Kidney tubule cell (primary cell): ENCODE measurements at places on chromosomes 6 and 20.

DNA sequence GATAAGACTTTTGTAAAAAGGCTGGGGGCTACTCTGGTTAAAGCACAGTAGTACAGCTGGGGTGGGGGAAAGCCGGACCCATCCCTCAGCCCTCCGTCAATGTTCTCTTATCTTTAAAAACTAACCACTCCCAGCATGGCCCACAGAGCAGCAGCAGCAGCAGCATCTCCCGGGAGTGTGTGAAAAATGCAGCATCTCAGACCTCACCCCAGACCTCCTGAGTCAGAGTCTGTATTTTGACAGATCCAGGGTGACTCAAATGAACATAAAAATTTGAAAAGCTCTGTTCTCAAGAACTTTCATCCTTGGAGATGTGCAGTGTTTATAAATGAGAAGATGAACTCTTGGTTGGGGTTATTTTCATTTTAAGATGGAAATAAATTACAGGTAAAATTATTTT is 277.7 kb upstream of the ECI2 start:
- no peak for DNase-seq

- DNase-seq = no peak
Observed at GRCh38 chr6:163240556-163240955, 174.0 kb upstream of the QKI start.

GRCh38 chr6:159106627-159107241 is 61.9 kb upstream of the TAGAP start:
- DNase-seq = peak; percentile 52

DNA sequence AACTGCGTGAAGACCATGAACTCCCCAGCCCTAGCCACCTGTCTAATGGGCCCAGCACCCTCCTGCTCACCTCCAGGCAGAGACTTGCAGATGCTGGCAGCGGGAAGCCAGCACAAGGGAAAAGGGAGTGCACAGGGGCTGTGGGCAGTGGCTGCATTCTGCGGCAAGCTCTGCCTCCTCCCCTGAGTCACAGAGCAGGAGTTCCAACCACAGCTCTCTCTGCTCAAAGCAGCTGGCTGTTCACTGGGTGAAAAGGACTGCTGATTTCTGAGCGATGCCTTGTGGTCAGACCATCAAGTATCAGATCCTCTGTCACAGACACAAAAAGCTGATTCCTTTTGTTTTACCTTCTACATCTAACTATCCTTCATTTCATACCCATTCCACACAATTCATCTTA is 10.5 kb downstream of the NKX2-2 start:
- peak; percentile 70 for DNase-seq

DNA sequence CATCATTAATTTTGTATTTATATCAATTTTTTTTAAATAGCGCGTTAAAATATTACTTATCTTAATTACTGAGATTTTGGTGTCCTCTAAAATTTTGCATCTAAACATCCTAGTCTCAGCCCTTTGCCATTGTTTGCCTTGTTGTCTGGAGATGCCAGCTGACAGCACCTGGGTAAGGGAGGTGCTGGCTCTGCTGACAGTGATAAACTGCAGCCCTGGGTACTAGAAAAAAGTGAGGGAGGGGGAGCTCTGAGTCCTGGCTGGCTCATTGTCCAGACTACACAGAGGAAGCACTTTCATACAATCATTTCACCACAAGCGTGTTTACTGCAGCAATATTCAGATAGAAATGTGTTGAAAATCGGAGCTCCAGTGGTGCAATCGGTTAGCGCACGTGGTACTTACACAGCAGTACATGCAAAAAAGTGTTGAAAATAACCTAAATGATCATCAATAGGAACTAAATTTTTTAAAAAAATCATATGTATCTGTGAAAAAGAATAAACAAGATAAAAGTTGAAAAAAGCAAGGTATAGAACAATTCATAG is 18.5 kb upstream of the UBR2 start:
- DNase-seq = no peak

GRCh38 chr20:57696401-57696961 is 13.3 kb downstream of the PMEPA1 start:
- DNase-seq = no peak

DNA sequence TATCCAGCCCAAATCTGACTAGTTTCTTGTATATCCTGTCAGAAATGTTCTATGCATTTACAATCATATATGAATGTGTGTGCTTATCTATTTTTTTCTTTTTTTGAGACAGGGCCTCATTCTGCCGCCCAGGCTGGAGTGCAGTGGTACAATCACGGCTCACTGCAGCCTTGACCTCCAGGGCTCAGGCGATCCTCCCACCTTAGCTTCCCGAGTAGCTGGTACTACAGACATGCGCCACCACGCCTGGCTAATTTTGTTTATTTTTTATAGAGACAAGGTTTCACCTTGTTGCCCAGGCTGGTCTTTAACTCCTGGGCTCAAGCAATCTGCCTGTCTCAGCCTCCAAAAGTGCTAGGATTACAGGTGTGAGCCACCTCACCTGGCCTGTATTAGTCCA is 3.0 kb upstream of the RAB44 start:
- no peak for DNase-seq

DNA sequence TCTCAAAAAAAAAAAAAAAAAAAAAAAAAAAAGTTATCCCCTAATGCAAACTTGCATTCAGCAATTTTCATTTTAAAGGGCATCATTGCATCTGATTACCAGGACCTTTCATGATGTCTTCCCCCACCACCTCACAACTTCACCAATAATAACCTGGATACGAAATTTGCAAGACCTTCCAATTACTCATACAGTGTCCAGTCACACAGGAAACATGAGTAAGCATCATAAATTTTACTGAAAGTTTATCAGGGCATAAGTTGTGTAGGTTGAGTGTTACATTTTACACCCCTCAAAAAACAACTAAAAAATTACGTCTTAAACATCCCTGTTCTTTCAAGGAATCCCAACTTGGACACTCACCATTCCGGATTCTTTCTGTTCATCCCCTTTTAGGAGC is 79.1 kb upstream of the ANKEF1 start:
- DNase-seq = peak; percentile 33

- DNase-seq = no peak
Observed at GRCh38 chr6:53671111-53671510, 5.6 kb upstream of the KLHL31 start.

DNA sequence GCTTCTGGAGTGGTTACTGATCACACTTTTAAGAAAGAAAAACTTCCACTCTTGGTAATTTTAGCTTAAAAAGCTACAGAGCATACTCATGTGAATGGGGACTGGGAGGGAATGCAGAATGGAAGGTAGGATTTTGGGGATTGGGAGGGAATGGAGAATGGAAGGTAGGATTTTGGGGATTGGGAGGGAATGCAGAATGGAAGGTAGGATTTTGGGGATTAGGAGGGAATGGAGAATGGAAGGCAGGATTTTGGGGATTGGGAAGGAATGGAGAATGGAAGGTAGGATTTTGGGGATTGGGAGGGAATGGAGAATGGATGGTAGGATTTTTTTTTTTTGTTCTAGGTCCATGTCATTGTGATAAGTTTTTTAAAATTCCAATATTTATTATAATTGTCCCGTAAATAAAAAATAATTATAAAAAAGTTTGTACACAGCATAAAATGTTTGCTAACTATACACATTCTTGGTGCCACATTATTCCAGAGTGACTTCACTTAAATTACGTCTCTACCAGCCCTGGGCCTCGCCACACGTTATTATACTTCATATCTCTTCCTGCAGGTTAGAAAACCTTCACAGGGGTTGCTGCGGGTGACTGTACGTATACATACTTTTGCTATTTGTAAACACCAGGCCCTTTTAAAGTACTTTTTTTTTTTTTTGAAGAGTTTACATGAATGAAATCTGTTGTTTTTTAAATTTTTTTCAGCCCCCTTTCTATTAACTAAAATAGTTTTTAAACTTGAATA is 127.3 kb downstream of the TIAM2 start:
- no peak for DNase-seq

- peak; percentile 78 for DNase-seq
Observed at GRCh38 chr6:137283940-137284810, 65.0 kb upstream of the IFNGR1 start.

GRCh38 chr6:149461670-149462069 is 23.1 kb downstream of the ZC3H12D start:
- DNase-seq = no peak

GRCh38 chr20:40331249-40331648 is 357.8 kb downstream of the MAFB start:
- DNase-seq = no peak

DNA sequence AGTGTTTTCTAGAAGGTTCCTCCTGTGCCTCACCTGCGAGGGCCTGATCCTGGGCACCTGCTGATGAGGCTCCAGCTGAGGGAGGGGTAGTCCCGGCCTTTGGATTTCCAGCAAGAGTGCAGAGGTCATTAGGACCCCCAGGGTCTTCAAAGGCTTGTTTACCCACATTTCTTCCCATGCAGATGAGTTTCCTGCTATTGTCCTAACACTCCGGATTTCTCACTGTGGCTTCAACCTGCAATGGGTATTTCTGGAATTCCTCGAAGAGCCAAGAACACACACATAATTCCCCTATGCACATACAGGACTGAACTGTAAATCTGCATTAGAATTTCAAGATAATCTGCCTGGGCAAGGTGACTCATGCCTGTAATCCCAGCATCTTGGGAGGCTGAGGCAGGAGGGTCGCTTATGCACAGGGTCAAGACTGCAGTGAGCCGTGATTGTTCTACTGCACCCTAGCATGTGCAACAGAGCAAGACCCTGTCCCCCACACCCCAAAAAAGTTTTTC is 53.9 kb downstream of the ADNP start:
- DNase-seq = no peak

DNA sequence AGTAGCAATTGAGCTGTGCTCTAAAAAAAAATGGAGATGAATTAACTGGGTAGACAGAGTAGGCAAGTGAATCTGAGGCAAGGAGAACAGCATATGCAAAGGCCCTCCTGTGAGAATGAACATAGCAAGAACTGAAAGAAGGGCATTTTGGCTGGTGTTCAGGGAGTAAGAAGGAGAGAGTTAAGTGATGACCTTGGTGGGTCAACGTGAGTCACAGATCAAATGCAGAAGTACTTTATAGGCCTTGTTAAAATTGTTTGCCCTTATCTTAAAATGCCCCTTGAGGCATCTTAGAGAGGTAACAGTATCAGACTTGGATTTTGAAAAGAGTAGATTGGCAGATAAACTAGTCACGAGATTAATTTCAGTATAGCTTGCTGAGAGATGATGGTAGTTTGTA is 24.5 kb downstream of the NDUFAF5 start:
- no peak for DNase-seq

GRCh38 chr20:49712646-49712995 is 1.1 kb downstream of the B4GALT5 start:
- DNase-seq = no peak

GRCh38 chr6:77292564-77293546 is 170.4 kb downstream of the HTR1B start:
- DNase-seq = peak; percentile 51

DNA sequence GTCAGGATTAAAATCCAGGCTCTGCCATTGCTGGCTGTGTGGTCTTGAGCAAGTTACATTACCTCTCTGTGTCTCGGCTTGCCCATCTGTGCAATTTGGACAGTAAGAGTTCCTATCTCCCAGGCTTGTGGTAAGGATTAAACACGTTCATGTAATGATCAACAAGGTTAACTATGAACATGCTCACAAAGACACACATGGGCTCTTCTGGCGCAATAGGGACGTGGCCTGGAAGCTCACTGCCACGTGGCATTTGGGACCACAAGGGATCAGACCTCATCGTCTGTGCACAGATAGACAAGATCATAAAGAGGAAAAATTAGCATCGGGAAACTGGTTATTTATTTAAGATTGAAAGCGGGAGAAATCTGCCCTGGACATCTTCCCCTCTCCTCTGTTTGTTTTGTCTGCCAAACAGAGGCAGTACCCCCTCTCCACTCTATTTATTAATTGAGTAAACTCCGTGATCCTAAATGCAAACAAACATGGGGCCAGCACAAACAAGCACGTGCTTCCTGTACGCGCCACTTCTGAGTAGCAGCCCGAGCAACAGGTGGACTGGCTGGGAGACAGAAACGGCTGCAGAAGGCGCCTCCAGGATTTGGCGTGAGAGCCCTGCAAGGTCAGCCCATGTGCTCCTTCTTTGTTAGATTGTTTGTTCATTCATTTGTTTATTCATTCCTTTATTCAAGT is 95.0 kb downstream of the CDH26 start:
- DNase-seq = no peak

- DNase-seq = peak; percentile 89
Observed at GRCh38 chr6:21588481-21589351, 4.8 kb upstream of the SOX4 start.

DNA sequence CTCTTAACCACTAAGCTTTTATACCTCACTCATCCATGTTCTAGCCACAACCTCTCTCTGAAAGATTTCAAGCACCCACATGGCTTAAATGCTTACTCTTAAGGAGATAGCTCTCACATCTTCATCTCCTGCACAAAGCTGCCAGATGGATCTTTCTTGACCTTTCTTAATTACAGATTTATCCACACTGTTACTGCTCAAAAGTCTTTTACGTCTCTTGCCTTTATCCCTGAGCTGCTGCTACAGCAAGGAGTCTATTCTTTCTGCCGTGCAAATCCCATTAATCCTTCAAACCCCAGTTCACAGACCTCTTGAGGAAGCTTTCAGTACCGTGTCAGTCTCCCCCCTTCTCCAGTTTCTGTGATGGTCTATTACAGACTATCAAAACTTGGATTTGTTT is 54.6 kb downstream of the B4GALT5 start:
- DNase-seq = no peak

DNA sequence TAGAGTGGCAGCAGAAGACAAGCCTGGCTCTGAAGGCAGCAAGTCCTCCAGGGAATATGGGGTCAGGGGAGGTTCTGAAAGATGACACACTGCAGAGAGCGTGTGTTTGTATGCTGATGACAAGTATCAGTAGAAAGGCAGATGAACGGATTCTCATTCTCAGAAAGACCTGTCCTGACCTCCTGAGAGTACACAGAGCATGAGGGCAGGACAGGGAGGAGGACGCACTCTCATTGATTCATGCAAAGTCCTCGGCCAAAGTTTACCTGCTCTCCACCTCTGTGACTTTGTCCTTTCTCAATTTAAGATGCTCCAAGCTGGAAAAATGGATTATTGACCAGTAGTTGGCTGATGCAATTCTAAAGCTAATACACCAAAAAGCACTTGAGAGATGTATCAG is 156.7 kb downstream of the LPA start:
- DNase-seq = no peak

DNA sequence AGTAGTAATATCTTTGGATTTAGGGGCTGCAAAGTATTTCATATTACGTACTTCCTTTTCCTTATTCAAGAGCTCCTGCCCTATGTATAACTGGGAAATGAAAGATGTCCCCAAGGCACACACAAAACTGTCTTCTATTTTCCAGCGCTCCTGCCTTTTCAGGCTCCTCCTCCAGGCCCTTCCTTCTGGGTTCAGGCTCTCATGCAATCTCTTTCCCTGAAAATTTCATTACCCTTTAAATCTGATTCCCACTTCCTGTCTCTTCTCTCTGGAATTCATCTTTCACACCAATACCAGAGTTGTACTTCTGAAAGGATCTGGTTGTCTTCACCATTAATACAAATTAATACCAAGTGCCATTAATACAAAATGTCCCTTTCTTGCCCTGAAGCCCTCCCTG is 181.6 kb downstream of the UTRN start:
- no peak for DNase-seq
